Stimulated activated naive CD8-positive, alpha-beta T cell treated with anti-CD3 and anti-CD28 coated beads, Interleukin-15, Interleukin-2, amounts not matched to agents 100 U/mL and 50 U/mL, for 24 hours (primary cell): ENCODE measurements at places on chromosomes 12 and 14.
A peak's percentile ranks its signal among the peaks of the same experiment; 100 is the strongest.

DNA sequence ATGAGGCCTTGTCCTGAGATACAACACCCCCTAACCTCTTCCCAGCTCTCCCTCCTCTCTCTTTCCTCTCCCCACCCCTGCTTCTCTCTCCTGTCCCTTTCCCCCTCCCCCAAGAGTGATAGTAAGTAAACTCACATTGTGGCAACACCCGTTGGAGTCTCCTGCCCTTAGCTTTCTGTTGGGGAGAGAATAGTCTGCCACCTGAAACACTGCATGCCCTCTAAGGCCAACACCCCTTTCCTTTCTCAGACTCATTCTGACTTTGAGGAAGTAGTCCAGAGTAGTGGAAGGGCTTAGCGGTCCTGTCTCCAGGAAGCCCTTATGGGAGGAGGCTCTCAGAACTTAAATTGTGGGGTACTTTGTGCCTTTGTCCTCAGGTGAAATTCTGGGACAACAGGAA lies 95.2 kb downstream of the PRKCH start:
- DNase-seq: no peak

DNA sequence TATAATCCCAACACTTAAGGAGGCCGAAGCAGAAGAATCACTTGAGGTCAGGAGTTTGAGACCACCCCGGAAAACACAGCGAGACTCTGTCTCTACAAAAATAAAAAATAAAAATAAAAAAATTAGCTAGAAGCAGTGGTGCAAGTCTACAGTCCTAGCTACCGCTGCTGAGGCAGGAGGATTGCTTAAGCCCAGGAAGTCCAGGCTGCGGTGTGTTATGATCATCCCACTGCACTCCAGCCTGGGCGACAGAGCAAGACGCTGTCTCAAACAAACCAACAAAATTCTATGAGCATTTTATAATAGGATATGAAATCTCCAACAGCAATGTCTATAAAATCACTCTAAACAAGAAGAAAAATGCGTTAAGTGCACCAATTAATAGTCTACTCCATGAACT lies 75.3 kb downstream of the PPP1R12A start:
- DNase-seq: no peak

- DNase-seq: no peak
Measured at GRCh38 chr14:95121911-95122620, 35.3 kb downstream of the DICER1 start.

GRCh38 chr12:72025524-72025923 lies 86.9 kb downstream of the TPH2 start:
- no peak for DNase-seq

DNA sequence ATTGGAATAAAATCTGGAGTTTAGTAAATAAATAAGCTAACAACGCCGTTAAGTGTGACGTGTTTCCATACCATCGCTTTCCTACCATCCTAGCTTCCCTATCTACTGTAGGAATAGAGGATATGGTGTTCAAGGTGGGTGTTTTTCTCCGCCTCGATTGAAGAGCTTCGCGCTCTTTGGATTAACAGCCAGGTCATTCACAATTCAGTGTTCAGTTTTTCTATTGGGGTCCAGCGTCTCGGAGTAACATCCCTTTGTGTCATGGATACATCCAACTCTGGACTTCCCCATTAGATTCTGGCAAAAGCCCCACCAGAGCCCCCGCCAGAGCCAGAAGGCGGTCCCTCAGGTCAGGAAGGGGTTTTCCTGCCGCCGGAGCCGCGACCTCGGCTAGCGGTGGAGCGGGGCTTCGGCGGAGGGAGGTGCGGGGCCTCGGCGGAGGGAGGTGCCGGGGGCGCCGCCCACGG lies 1.2 kb upstream of the SRGAP1 start:
- no peak for DNase-seq

DNA sequence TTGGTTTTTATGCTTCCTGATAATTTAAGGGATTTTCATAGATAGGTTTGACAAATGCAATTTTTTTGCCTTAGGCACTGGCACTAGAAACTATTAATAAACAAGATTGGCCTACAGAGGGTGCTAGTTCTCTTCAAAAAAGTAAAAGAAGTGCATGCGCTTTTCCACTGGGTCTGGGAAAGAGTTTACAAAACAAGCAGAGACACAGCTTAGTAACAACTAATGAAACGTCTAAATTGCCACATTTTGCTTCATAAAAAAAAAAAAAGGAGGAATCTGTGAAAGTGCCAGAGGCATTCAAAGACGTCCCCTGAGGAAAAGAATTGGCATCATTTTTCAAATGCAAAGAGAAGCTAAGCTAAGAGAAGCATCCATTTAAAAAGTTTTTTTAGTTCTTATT lies 58.3 kb upstream of the EEA1 start:
- no peak for DNase-seq

GRCh38 chr12:57001448-57001906 lies 4.9 kb downstream of the ZBTB39 start:
- DNase-seq: peak; percentile 83

- DNase-seq: no peak
Measured at GRCh38 chr14:30610787-30611343, 11.3 kb upstream of the SCFD1 start.
